ENCODE measurements at places on chromosomes 5 and 9. TPM values are rescaled to one million over a fixed set of nuclear protein-coding genes. Genes with fewer than 3 reads are reported as not detected.

DNA sequence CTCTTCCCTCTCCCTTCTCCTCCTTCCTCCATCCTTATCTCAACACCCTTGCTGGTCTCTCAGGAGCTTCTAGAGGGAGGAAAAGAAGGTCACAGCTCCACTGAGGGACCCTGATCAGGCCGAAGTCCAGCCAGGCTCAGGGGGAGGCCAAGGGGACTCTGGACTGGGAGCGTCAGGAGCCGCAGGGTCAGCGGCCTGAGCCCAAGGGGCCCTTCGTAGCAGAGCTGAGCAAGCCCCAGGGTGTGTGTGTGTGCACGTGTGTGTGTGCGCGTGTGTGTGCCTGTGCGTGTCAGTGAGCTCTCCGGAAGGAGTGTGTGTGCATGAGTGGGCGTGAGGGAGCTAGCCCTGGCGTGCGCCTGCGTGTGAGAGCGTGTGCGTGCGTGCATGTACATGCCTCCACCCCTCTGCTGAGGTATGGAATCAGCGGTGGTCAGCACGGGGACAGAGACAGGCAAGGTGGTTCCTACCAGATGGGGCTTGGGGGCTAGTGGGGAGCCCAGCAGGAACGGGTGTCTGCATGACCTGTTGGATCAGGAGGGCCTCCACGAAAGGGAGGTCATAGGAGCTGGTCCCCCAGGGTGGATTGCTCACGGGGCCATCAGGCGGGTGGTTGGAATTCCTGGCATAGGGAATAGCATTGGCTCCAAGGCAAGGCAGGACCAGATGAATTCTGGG is 10.0 kb upstream of the AGPAT2 start:
- peak; percentile 97 for DNase-seq

DNA sequence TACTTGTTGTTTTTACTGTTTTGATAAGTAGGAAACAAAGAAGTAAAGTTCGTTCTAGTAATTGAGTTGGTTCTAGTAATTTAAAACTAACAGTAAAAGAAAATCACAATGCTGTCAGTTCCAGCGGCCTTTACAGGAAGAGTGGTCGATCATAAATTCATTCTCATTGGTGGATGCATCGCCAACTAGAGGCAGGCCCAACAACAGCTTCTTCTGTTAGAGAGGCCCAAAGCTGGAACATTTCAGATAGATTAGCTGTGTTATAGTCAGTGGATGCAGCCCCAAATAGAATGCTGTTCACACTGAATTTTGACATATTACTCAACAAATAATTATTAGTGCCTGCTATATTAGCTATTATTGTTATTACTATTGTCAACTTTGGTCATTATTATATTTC is 80.8 kb downstream of the ARRDC3 start:
- no peak for DNase-seq

GRCh38 chr9:21381448-21382339 is 3.5 kb downstream of the IFNA2 start:
- DNase-seq = no peak

Gene ANKRD18B
- 0.22 TPM for polyA plus RNA-seq

GRCh38 chr5:157273131-157273556 is 7.2 kb downstream of the CYFIP2 start:
- DNase-seq = no peak

DNA sequence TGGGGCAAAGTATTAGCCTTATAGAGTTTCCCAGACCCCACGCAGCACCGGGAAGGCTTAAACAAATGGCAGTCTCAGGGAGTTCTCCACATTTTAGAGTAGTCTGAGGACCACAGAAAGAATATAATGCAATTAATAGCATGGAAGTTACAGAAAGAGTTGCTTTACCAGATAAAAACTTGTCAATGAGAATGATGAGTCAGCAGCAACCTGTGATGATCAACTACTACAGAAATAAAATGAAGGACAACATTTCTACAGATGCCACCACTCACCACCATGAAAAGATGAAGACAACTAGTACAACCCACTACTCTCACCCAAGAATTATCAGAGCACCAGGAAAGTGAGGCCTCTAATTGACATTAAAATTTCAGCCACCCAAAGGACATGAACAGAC is 120.7 kb downstream of the NR2F1-AS1 start:
- no peak for DNase-seq

DNA sequence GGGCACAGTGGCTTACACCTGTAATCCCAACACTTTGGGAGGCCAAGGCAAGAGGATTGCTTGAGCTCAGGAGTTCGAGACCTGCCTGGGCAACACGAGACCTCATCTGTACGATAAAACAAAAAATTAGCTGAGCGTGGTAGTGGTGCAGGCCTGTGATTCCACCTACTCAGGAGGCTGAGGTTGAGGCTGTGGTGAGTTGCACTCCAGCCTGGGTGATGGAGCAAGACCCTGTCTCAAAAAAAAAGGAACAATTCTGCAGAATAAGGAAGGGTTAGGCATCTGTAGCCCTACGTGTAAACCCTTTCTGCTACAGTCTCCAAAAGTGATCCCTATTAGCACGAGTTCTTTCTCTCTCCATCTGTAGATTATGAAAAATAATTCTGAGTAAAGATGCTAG is 19.9 kb downstream of the CDC26 start:
- no peak for DNase-seq

Gene KCNMB1
- 6.5 TPM for polyA plus RNA-seq

Gene SV2C
- polyA plus RNA-seq = 3.0 TPM

Gene CDH9
- 0.91 TPM for polyA plus RNA-seq

DNA sequence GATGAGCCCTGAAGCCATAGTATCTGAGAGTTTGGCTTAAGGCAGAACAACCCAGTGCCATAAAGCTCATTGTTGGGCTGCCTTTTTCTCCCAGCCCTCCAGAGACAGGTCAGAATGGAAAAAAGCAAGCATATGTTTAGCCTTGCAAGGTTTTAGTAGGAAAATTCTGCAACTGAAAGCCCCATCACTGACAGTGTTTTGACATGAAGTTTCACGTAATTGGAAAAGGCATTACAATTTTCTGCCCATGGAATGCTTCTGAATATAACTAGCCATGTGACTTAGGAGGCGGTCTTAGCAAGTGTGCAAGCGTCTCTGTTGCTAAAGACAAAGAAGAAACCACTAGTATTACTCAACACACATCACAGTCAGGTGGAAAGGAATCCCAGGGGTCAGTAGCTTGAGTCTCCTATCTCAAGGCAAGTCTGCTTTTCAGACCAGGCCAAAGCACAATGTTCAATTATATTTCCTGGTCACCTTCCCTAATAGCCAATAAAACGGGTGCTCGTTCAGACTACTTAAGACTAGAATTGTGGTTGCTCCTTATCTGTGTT is 117.6 kb downstream of the CARTPT start:
- peak; percentile 31 for DNase-seq

DNA sequence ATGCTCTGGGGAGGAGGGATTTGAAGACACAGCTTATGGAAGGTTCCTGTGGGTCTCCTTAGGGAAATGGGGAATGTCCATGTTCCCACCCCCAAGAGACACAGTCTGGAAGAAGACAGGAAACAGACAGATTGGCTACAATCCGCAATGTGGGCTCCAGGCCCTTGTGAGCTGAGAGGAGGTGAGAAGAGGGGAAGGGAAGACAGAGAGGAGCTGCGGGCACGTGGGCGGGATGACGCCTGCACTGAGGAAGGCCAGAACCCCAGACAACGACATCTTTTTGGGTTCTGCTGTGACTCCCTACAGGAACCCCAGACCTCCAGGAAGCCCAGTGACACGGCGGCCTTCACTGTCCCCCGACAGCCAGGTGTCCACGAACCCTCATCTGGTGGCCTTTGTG is 29.9 kb upstream of the NKD2 start:
- no peak for DNase-seq

- no peak for DNase-seq
These were observed 302.4 kb downstream of the NR3C1 start for GRCh38 chr5:143101121-143101520.

Gene DBH
- polyA plus RNA-seq = 0.66 TPM

DNA sequence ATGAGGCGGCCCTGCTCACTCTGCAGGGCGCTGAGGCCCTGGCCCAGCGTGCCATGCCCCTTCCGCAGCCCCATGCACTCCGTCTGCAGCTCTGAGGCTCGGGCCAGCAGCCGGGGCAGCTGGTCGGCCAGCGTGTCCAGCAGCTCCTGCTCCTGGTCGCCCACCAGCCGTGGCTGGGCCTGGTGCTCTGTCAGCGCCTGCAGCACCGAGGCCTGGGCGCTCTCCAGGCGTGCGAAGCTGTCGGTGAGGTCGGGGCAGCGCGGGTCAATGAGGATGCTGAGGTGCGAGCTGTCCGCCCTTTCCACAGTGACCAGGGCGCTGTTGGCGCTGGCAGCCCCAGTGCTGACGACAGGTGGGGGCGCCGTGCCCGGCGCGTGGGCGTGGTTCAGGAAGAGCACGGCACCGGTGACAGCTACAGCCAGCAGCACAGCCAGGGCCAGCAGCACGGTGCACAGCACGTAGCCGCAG is 9.4 kb downstream of the FIBCD1 start:
- no peak for DNase-seq

- DNase-seq = peak; percentile 54
These were observed 62.8 kb downstream of the PFDN1 start for GRCh38 chr5:140239939-140240700.

Gene JAKMIP2
- 3.1 TPM for polyA plus RNA-seq

- no peak for DNase-seq
These were observed 93.2 kb upstream of the ADAMTS16 start for GRCh38 chr5:5046680-5047502.

Gene FGD3
- polyA plus RNA-seq = 7.2 TPM

Gene TMOD1
- polyA plus RNA-seq = 8.9 TPM

- DNase-seq = no peak
These were observed 13.3 kb upstream of the STING1 start for GRCh38 chr5:139495638-139496435.

DNA sequence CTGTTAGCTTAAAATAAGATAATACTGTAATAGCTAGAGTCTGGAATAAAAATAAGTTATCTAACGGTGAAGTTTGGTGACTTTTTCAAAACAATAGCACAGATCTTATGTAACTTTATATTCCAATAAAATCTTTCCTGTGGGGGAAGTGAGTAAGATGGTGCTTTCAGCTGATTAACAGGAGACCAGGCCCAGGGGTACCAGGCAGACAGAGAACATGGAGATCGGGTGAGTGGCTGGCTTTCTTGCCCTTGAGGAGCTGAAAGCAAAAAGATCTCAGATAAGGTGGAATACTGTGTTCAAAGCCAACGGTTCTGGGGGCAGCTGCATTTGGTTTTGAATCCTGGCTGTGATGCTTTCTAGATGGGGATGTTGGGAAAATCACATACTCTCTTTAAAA is 61.3 kb downstream of the MAT2B start:
- no peak for DNase-seq

GRCh38 chr5:177086654-177087397 is at the start of gene FGFR4:
TSS of gene FGFR4 (plus strand) at chr5:177086915. CDS start at chr5:177089603, 2,688 bp downstream.
- DNase-seq = peak; percentile 97

GRCh38 chr5:137733006-137733405 is 2.9 kb downstream of the KLHL3 start:
- no peak for DNase-seq

Gene IPPK
- 7.9 TPM for polyA plus RNA-seq

GRCh38 chr5:15492545-15492944 is 7.4 kb upstream of the FBXL7 start:
- no peak for DNase-seq

Gene CSF1R
- 31.0 TPM for polyA plus RNA-seq

- no peak for DNase-seq
These were observed 472.8 kb downstream of the BRINP1 start for GRCh38 chr9:118896324-118897000.

GRCh38 chr9:112377087-112377486 is 2.8 kb upstream of the HSDL2 start:
- no peak for DNase-seq
